GM20000 (cell line): ENCODE measurements at places on chromosomes 2 and 18.

- DNase-seq, result no peak
Measured at GRCh38 chr18:57062844-57063243, 84.0 kb upstream of the BOD1L2 start.

GRCh38 chr2:241937297-241937696 lies 67.8 kb downstream of the RTP5 start:
- DNase-seq, result no peak

DNA sequence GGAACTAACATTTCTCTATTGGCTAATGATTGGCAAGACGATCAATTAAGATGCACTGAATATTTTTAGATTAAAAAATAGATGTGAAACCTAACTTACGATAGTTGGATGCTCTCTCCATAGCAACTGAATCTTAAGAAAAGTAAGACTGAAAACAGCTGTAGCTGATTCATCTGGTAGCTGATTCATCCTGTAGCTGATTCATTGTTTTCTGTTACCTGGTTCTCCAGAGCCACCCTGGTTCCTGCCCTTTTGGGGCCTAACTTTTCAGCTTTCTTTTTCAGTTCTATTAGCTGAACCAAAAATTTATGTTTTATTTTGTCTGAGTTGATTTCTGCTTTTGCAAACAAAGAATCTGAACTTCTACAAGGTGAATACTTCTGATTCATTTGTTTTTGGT lies 22.7 kb upstream of the SPR start:
- peak; percentile 48 for DNase-seq

DNA sequence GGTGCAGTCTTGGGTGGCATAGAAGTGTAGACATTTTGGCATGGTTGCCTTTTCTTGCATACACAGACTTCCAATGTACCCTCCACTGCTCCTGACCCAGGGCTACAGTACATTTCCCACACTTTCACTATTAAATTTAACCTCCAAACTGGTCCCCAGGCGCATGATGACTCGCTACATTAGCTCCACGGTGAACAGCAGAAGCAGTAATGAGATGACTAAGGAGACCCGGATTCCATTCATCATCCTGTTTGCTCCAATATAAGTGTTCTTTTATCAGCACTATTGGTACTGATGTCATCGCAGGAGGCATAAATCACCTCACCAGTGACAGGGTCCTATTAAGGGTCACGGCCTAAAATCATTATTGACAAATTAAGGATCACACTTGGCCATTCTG lies 316.5 kb downstream of the EN1 start:
- no peak for DNase-seq

DNA sequence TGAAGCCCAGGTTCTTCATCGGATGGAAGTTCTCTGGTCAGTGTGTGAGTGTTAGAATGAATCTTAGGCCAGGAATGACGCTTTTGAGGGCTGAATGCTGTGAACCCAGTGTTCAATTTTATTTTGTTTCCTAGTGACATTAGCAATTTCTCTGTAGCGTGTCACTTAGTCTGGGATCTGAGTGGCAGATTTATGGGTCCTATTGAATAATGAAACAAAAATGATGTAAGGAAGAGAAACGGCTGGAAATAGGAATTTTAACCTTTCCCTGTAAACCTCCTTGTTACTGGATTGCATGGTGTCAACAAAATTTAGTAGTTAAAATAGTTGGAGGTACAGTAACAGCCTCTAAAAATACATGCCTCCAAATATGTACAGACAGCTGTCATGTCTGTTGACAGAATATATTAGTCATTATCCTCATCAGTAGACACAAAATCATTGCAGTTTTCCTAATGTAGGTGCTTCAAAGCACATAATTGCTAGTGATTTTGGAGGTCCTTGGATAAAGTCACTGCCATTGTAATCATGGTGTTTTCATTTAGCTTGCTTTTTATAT lies 223.8 kb upstream of the SPRED2 start:
- DNase-seq, result no peak

DNA sequence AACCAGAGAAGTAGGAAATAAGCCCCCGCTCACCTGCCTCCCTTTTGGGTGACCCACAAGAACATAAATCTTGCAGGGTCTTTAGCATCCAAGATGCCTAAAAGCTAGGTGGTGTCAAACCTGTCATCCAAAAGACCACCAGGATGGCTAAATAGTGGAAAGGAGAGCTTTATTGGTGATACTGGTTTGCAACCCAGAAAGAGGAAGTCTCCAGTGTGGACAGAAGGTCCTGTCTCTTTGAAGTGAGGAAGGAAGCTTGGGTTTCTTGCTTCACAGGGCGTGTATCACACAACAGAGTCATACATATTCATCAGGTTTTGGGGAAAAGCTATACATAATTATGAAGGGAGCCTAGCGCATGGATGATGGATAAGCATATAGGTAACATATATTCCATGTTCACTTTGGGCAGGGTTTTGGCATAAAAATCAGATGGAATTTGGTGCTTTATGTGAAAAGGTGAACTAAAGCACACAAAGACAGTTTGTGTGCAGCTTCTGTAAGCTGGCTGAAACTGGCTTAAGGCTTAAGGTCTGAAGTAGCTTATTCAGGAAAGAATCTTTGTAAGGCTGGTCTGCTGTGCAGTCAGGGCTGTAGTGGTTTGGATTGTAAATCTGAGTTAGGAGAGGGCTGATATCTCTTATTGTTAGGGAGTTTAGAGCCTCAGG lies 102.2 kb upstream of the MSH2 start:
- DNase-seq, result no peak

GRCh38 chr2:171505374-171505773 lies 16.9 kb upstream of the CYBRD1 start:
- no peak for DNase-seq

GRCh38 chr18:23689031-23689615 lies at the start of gene LAMA3:
LAMA3 (plus strand) TSS chr18:23689453; CDS start chr18:23689684, 231 bp downstream.
- peak; percentile 55 for DNase-seq

- no peak for DNase-seq
Measured at GRCh38 chr18:4241090-4241617, 214.0 kb downstream of the DLGAP1 start.

DNA sequence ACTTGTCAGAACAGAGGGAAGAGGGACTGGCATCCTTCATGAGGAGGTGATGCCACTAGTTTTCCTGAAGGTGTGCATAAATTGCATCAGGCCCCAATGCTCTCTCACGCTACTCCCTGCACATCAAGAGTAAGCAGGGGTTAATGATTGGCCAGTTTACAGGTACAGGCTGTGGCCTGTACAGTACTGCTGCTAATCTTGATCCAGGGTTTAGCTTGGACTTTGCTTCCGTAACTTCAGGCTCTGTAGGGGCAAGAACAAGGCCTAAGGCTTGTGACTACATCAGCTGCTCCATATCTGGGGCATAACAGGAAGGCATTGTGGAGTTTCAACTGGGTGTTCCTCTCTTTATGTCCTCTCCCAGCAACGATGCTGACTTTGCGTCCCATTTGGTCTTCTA lies 96.8 kb upstream of the FZD7 start:
- DNase-seq, result no peak

DNA sequence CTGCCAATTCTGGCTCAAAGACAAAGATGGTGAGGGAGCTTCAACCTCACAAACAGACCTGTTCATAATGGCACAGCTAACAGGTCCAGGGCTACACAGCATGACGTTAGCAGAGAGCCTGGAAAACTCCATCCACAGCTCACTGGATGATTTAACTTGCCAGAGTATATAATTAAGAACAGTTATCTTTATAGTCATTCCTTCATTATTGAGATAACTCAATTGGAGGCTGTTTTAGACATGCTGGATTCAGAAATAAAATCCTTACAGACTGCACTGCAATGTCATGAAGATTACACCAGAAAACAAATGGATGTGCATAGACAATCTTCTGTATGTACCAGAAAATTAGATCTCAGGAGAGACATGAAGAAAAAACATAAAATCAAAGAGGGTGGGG lies 55.1 kb upstream of the LYPD1 start:
- no peak for DNase-seq

DNA sequence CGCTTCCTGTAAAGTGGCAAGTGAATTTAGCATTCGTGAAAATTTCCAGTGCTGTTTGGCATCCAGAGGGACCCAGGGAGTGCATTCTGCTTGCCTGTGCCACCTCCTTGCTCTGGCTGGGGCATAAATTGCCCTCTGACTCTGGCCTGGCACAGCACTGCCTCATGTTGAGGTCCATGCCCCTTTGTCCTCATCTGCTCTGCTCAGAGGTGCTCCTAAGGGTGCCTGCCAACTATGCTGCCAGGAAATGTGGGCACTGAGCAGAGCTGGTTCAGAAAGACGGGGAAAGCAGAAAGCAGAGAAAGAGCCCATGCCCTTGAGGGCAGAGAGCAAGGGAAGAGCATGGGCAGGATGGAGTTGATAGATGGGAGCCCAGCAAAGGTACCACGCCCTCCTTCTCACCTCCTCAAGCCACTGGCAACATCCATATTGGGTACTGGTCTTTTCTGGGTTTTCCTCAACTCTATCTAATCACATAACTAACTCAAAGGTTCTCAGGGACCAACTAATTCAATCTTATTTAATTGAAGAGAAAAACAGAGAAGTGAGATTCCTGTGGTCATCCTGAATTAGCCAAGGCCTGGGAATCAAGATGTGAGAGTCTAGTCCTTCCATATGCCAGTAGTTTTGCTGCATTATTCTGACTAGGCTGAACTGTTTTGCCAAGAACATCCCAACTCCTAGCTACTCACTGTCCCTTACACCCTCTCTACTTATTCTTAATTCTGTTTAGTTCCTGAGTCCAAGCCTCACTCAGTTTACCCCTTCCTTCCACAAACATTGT lies 441.5 kb upstream of the TNP1 start:
- no peak for DNase-seq

DNA sequence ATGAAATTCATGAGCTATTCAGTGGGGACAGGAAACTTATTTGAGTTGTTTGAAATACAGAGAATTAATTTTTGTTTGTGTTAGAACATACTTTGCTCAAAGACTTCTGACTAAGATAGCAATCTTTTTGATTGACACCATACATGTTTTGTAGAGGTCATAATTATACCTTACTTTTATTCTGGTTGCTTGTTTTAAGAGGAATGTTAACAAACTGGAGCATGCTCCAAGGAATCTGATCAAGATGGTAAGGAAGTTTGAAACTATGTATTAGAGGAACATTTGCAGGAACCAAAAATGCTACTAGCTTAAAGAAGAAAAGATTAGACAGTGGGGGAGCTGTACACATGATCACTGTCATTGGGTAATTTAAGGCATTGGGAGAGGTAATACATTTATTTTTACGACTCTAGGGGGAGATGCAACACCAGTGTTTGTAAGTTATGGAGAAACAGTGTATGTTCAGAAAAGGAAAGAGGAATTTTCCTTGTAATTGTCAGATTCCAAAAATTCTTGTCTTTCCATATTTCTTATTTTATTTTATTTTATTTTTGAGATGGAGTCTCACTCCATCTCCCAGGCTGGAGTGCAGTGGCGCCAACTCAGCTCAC lies 8.0 kb downstream of the AGFG1 start:
- no peak for DNase-seq

- no peak for DNase-seq
Measured at GRCh38 chr2:40282428-40282827, 169.5 kb downstream of the SLC8A1 start.

DNA sequence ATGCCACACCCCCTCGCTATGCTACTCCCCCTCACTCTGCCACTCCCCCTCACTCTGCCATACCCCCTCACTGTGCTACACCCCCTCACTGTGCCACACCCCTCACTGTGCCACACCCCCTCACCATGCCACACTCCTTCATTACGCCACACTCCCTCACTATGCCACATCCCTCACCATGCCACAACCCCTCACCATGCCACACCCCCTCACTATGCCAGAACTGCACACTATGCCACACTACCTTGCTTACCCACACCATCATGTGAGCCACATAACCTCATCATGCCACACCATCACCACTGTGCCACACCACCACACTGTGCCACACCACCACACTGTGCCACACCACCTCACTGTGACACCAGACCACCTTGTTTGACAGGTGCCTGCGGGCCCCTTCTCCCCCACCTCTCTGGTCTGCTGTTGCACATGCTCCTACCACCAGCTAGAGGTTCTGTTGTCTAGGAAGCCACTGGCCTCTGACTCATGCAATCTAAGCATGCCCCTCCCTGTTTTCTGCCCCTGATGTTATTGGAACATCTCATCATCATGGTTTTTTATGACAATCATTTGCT lies 22.0 kb downstream of the MARCHF4 start:
- no peak for DNase-seq

DNA sequence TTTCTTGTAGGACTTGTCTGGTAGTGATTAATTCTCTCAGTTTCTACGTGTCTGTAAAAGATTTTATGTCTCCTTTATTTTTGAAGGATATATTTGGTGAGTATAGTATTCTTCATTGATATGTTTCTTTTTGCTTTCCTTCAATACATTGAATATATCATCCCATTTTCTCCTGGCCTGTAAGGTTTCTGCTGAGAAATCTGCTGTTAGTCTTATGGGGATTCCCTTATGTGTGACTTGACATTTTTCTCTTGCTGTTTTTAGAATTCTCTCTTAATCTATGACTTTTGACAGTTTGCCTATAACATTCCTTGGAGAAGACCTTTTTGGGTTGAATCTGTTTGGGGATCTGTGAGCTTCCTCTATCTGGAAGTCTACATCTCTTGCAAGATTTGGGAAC lies 281.0 kb upstream of the MEIS1 start:
- no peak for DNase-seq

DNA sequence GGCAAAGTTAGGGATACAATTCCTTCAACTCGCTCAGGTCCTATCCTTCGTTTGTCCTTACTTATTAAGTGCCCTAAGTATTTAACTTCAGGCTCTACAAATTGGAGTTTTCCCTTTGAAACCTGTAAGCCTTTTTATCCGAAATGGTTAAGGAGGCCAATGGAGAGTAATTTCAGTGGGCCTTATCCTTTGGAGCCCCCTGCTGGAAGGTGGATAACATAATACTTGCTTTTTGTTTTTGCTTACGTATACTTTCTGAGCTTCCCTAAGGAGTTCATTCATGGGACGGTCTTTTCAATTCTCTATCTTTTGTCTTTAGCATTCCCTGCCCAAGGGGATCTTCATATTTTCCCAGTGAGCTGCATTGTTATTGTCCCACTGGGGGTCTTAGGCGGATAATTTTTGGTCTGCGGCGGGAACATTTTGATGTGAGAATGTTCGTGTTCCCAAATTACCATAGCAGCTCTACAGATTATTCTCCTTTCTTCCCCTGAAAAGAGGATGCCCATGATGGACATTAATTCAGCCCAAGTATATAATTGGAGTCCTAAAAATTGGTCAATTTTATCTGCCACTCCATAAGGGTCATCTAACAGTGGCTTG lies 34.4 kb upstream of the TRAPPC8 start:
- peak; percentile 30 for DNase-seq
